ENCODE measurements at places on chromosomes 1 and 21. TPM values are rescaled to one million over a fixed set of nuclear protein-coding genes. Genes with fewer than 3 reads are reported as not detected.

Gene DCAF6
- total RNA-seq: 66.5 TPM

Gene GPX7
- total RNA-seq: 19.3 TPM

Gene FAM151A
- total RNA-seq: not detected

Gene CD164L2
- not detected for total RNA-seq

Gene ILDR2
- not detected for total RNA-seq

Gene ATP13A2
- total RNA-seq: 85.3 TPM

Gene LDLRAD1
- not detected for total RNA-seq

Gene ASCL5
- total RNA-seq: not detected

Gene FCGR1A
- total RNA-seq: not detected

Gene SIPA1L2
- total RNA-seq: 0.97 TPM

Gene SLC35F3
- total RNA-seq: 0.30 TPM
